Hematopoietic multipotent progenitor cell (in vitro differentiated cells): ENCODE measurements at places on chromosomes 3 and 15. TPM values are rescaled to one million over a fixed set of nuclear protein-coding genes. Genes with fewer than 3 reads are reported as not detected.

GRCh38 chr3:171828902-171829770, 14.0 kb upstream of the TMEM212 start:
- no peak for DNase-seq

GRCh38 chr15:40960925-40961324, 7.7 kb downstream of the CHAC1 start:
- no peak for DNase-seq

FBXL22 gene
- 0.54 TPM for total RNA-seq

DNA sequence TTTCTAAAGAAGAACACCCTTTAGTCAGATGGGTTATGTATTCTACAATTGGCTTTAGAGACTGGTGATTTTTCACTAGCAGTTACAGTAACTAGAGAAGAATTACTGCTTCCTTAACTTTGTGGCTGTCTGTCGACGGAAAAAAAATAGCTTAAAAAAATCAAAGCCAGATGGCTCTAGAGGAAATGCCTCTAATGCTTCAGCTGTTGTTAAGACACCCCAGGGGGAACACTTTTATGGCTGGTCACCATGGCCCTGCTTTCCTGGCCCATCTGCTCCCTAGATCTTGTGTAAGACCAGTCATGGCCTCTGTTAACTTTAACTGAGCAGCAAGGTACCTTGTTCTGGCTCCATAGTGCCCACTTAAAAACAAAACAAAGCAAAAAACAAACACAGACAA, 198.6 kb upstream of the PLSCR5 start:
- DNase-seq, result no peak

RLBP1 gene
- total RNA-seq, result not detected

SLC22A13 gene
- total RNA-seq, result 0.27 TPM

MYO1E gene
- 19.9 TPM for total RNA-seq

GRCh38 chr15:33069161-33069560, 125.4 kb downstream of the FMN1 start:
- no peak for DNase-seq

DNA sequence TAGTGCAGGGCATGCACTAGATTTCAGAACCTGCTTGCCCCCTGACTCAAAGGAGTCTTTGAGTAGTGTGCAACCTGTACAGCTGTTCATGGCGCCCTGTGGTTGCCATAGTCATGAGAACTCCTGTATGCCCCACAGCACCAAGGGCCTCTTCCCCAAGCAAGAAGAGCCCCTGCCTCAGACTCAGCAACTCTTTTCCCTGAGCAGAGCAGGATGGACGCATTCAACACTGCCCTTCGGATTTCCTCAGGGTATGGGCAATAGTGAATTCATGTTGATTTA, 89.7 kb upstream of the KLF13 start:
- DNase-seq, result no peak

EPB42 gene
- total RNA-seq, result 0.54 TPM

- no peak for DNase-seq
These were observed 11.8 kb downstream of the KPNA1 start for GRCh38 chr3:122502941-122503340.

- no peak for DNase-seq
These were observed 33.9 kb downstream of the SH3BP5 start for GRCh38 chr3:15298504-15298903.

- DNase-seq, result no peak
These were observed 201.6 kb downstream of the EDEM1 start for GRCh38 chr3:5389057-5389456.

PAQR5 gene
- total RNA-seq, result 0.27 TPM

CD200R1 gene
- 0.54 TPM for total RNA-seq

ACOX2 gene
- 5.7 TPM for total RNA-seq

GRCh38 chr3:171309906-171310359, 150.3 kb downstream of the TNIK start:
- DNase-seq, result no peak

CAMP gene
- total RNA-seq, result not detected

- no peak for DNase-seq
These were observed 19.9 kb downstream of the CLDN1 start for GRCh38 chr3:190302212-190302867.

DNA sequence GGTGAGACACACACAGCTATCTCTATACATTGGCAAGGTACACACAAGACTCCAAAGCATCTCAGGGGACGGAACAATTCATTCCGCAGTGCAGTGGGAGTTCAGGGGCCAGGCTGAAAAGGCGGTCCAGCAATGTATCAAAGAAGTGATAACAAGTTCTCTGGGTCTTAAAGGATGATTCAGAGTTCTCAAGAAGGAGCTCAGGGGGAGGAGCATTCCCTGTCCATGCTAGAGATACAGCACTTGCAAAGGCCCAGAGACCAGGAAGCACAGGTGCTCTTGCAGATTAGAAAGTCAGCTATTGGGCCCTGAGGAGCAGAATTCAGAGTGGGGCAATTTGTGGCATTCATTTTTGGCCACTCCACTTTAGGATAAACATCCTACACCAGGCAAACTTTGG, 34.9 kb downstream of the MECOM start:
- DNase-seq, result no peak

- no peak for DNase-seq
These were observed 85.7 kb upstream of the MYZAP start for GRCh38 chr15:57505949-57506391.

NEIL1 gene
- total RNA-seq, result 6.7 TPM

DNA sequence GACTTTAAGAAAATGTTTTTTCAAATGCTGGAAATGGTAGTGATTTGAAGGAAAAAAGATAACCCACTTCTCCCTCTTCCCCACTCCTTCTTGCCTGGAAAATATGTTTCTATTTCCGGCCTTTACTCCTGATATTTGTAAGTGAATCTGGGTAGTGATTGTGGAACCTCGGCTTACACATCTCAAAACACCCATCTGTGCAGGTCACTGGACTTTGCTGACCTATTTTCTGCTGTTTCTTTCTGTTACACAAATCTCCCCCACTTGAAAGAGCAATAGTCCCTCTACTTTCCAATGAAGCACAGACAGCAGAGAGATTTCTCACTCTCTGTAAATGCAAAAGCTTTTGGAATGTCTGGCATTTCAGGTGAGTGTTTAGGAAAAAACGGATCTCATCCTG, 76.9 kb upstream of the ICE2 start:
- DNase-seq, result no peak

DNA sequence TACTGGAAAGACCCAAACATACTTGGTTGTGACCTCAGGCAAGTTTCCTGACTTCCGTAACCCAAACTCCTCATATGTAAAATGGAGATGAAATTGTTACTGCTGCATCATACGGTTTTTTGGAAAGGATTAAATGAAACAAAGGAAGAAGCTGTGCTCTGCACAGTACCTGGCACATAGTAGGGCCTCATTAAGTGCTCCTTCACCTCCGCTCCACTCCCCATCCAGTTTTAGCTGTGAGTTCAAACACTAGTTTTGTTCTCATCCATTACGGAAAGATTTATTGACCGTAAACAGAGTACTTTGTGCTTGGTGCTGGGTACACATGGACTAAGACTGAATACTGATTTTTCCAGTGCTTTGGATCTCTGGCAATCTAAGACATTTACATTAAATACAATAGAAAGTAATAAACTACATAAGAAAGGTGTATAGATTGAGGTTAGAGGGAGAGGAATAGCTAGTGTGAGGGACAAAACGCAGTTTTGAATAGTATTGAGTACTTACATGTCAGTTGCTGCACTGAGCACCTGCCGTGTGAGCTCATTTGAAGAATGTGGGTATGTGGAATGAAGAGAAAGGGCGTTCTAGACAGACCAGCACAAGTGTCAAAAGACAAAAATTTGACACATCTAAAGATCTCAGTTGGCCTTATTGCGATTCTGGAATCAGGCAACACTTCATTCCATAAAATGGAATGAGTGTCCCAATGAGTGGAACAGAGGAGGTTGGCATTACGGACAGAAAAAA, 594 bp upstream of the ICE2 start:
- no peak for DNase-seq

AHSG gene
- total RNA-seq, result not detected

ADGRG7 gene
- total RNA-seq, result not detected

DNA sequence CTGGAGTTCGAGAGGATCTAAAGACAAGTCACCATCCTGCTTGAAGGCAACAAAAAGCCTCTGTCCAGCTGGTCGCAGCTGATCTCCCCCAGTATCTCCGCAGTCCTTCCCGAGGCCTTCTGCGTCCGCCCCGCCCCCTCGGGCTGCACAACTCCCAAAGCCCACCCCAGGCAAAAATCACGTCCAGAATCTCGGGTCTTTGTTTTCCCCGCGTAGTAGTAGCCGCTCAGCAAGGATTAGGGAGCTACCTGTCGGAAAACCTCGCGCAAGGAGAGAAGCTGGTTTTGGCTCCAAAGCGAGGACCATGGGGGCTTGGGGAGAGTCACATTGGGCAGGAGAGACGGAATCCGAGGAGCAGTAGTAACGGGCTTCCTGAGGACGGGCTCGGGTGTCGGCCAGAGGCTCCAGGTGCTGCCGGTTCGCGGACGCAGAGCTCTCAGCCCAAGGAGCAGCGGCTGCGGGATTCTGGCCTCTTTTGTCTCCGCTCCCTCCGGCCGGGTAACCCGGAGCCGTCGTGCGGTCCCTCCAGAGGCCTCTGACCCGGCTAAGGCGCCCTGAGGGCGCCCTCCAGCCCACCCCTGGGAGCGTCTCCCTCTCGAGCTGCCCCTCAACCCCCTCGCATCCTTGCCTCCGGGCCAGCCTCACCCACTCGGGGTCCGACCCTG, 401 bp downstream of the ZSCAN29 start:
- DNase-seq, result no peak

POLQ gene
- 1.1 TPM for total RNA-seq

- peak; percentile 59 for DNase-seq
These were observed 9.7 kb upstream of the THUMPD3 start for GRCh38 chr3:9352917-9353752.

DNA sequence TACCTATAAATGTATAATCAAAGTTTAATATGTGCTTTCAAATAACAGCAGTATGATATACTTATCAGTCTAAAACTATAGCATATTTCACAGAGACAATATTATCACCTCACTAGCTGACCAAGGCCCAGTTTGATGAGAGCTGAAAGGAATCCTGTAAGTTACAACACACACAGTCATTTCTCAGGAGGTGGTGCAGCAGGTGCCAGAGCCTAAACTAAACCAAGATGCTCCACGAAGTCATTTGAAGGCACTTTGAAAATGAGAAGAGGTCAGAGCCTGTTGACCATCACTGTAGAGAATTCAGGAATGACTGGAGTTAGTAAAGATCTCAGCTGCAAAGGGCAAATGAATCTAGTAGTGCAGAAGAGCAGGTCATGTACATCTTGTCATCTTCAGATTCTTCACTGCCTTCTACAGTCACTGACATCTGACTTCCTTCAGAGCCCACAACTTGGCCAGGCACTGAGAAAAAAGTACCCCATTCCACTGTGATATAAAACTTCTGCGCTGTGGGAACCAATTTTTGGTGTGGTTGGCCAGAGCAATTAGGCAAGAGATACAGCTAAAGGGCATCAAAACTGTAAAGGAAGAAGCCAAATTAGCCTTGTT, 7.9 kb downstream of the GBE1 start:
- DNase-seq, result no peak
